ENCODE measurements at places on chromosomes 2 and 18. TPM values are rescaled to one million over a fixed set of nuclear protein-coding genes. Genes with fewer than 3 reads are reported as not detected.

SAG gene
- total RNA-seq = not detected

CNGA3 gene
- total RNA-seq = not detected

LIMS4 gene
- total RNA-seq = not detected

STRADB gene
- 36.2 TPM for total RNA-seq

GALR1 gene
- under 0.01 TPM for total RNA-seq

CIB4 gene
- total RNA-seq = not detected

IL37 gene
- 2.6 TPM for total RNA-seq

PTPRN gene
- total RNA-seq = 2.1 TPM

CXCR4 gene
- 62.7 TPM for total RNA-seq

DNA sequence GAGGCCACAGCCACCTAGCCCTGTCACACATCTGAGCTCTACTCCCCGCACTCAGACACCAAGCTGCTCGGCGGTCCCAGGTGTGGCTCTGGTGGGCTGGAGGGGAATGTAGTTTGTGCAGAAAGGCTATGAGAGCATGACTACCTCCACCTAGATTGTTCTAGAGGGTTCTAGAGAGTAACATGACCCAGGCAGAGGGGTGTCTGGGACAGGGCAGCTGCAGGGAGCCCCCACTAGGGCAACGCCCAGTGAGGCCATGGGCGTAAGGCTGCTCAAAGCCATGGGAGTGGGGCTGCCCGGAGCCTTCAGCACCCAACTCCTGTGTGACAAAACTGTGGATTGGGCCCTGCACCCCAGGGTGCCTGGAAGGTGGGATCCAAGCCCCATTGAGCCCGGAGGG, 511.4 kb upstream of the MYT1L start:
- DNase-seq = no peak

GRCh38 chr2:239942090-239942489, 83.1 kb downstream of the NDUFA10 start:
- DNase-seq = no peak

DNA sequence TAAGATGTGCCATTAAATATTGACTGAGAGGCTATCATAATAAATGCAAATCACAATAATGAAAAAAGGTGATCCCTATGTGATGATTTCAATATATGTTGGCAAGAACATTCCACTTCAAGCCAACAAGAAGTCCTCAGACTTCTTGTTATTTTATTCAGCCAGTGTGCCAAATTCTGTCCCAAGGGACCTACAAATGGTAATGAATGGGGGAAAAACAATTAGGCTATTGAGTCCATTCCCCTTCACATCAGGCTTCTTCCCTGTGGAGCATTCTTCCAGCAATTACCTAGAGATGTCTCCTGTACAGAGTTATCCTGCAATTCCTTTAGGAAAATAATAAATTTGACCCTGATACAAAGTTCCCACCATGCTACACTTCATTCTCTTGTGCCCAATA, 144.4 kb downstream of the PIEZO2 start:
- DNase-seq = no peak

GRCh38 chr2:143564419-143564818, 435.2 kb downstream of the ARHGAP15 start:
- no peak for DNase-seq

DNA sequence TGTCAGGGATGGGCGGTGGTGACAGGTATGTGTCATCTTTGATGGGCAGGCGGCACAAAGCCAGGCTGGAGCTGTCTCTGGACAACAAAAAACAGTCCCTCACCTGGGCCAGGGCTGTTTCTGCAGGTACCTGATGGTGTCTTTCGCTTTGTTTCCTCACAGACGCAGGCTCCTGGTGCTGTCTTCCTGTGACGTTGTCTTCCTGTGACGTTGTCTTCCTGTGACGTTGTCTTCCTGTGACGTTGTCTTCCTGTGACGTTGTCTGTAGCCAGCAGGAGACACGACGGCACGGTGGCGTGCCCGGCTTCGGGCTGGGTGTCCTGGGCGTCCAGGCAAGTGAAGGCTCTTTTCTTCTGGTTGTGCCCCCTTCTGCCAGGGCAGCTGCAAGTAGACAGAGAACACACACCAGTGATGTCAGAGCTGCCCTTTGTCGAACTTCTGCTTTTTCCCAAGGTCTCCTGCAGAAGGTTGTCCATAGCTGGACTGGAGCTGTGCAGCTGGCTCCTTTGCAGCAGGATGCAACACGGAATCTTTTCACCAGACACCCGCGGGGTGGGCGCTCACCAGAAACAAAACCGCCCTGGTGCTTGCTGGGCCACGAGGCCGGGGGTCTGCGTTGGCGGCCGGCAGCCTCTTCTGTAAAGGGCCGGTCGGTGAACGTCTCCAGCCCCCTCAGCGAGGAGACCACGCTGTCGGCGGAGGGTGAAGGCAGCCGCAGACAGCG, 21.1 kb downstream of the GPR35 start:
- no peak for DNase-seq

- no peak for DNase-seq
Measured at GRCh38 chr2:132656266-132656975, 13.6 kb downstream of the LYPD1 start.

DNA sequence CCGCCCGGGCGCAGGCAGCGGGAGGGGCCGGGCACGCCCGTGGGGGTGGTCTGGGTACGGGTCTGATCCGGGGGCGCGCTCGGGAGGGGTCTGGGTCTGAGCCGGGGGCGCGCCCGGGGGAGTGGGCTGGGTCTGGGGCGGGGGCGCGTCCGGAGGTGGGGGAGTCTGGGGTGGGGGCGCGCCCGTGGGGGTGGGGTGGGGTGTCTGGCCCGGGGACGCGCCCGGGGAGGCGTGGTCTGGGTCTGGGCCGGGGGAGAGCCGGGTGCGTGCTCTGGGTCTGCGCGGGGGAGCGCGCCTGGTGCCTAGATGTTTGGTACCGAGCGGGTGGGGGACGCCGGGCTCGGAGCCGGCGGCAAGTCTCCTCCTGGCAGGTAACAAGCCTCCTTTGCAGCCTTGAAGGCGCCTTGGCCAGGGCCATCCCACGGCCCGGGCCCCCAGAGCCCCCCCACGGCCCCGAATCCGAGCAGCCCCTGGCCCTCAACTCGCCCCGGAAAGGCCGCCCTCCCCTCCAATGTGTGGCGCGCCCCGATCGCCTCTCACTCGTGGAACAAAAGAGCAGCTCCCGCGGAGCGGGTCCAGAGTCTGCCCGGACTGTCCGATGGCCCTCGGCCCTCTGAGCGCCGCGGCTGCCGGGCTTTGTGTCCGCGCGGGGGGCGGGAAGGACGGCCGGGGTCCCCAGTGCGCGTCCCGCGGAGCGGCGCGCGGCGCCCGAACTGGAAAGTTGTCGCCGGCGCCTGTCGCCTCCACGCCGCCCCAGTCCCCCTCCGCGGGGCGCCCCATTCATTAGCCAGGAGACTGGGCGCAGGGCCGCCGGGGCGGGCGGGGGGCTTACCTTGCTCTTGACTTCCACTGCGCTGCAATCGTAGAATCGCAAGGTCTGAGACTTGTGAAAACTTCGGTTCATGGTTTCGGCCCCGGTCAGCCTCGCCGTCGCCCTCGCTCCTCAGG, 595 bp downstream of the PARD6G start:
- DNase-seq = no peak

DNA sequence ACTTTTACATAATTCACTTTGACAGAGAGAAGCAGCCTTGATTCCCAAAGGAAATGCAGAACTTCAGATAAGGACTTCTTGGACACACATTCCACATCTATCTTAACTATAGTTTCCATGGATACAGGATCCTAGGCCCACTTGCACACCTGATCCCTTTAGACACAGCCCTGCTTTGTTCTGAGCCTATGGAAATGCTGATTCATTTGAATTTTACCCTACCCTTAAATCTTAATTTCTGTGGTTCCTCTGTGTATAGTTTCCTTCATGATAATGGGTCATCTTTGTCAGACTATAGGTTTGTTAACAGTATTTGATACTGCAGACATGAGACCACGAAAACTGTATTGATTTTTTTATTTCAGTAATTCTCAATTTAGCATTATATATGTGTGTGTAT, 77.4 kb downstream of the ACTR3 start:
- DNase-seq = no peak

- no peak for DNase-seq
Measured at GRCh38 chr2:59693231-59693959, 860.1 kb downstream of the BCL11A start.

- DNase-seq = no peak
Measured at GRCh38 chr2:36556842-36557241, 41.1 kb downstream of the FEZ2 start.

- no peak for DNase-seq
Measured at GRCh38 chr2:222413295-222413911, 10.9 kb upstream of the SGPP2 start.

- DNase-seq = peak; percentile 30
Measured at GRCh38 chr18:8982416-8983183, 119.9 kb upstream of the NDUFV2 start.

- DNase-seq = no peak
Measured at GRCh38 chr2:111042772-111043771, 77.6 kb upstream of the BCL2L11 start.

GRCh38 chr2:98472132-98472650, 27.5 kb downstream of the INPP4A start:
- no peak for DNase-seq

DNA sequence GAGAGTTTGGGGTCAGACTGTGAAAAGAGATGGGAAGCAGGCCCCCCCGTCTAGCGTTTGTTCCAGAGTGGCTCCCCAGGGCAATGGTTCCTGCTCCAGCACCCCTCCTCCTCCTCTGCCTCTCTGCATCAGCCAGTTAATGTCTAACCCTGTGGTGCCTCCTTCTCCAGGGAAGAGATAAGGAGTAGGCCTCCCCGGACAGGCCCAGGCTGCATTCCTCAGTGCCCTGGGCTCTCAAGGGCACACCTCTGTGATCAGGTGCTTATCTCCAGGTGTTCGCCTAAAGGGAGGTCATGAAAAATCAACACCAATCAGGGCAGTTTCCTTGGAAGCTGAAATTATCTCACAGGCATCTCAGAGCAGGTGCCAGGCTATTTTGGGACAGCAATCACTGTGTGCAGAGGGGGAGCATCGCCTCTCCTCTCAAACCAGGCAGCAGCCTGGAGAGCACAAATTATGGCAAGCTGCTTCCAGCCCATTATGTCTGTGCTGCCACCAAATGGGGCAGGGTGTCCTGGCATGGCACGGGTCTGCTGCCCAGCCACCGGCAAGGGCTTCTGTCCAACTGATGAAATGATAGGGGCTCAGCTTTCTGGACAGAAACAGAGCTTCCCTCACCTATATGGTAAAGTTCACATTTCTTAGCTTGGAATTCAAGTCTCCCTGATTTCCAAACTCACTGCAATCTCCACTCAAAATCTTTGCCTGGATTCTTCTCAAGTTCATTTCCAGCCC, 255.8 kb upstream of the SLC14A2 start:
- peak; percentile 38 for DNase-seq

DNA sequence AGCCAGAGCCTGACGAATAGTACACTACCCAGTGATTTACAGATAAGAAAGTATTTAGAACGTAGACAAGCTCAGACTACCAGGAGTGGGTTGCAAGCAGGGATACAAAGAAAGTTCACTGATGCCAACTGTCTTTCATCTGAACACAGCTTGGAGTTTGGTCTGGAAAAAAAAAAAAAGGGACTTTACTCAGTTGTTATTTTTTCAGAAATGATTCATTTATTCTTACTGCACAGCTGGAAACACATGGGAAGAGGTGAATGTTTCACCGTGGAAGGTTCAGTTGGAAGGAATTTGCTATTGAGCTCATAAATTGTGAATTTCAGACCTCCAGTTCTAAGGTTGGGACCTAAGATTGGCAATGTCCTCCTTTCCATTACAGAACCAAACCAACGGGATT, 259.7 kb downstream of the ETAA1 start:
- DNase-seq = no peak

DNA sequence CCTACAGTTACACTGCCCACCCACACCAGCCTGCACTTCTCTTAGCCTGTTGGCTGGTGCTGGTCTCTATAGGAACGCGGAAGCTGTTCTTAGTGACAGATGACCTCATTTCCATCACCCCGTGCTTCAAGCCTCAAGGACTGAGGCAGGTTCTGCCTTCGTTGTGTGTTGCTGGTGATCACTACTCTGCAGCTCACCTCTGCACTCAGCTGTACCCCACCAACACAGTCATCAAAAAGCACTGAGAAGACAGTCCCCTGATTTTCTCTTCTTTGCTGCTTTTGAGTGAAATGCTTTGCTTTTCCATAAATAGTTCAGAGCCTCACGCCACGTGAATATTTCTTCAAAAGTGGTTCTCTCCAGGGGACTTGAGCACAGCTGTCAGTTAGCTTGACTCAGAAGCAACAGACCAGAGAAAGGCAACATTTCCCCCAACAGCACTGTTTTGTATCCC, 225.7 kb upstream of the CCDC150 start:
- DNase-seq = no peak

- DNase-seq = no peak
Measured at GRCh38 chr18:63090334-63090733, 229.2 kb downstream of the BCL2 start.

DNA sequence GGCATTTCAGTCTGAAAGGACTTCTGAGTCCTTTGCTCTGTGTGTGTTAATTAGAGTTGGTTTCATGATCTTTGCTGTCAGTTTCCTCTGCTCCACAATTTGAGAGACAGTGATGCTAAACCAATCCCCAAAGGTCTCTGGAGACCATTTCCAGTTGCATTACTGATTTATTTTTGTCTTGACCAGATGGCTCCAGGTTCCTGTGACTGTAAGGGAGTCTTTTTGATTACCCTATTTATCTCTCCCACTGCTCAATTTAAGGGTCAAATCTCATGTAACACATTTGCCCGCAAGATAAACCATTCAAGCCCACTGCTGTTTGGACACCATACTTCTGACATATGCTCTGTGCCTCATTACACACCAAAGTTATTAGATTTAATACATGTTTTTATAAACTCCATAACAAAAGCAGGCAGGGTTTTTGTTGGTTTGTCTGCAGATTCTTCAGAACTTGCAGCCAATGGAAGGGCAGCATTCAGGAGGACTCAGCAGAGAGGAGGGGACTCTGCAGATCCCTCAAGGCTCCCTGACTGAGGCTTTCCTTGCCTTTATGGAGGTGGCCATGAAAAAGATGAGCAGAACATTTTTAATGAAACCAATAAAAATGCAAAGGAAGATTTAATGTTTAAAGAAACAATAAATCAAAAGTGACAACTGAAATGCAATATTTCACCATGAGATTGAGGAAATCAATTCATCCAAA, 889.3 kb upstream of the CELF4 start:
- DNase-seq = no peak

- no peak for DNase-seq
Measured at GRCh38 chr18:45741056-45741455, 17.1 kb downstream of the SLC14A1 start.

- DNase-seq = no peak
Measured at GRCh38 chr18:45340884-45341283, 274.4 kb upstream of the SLC14A2 start.

DNA sequence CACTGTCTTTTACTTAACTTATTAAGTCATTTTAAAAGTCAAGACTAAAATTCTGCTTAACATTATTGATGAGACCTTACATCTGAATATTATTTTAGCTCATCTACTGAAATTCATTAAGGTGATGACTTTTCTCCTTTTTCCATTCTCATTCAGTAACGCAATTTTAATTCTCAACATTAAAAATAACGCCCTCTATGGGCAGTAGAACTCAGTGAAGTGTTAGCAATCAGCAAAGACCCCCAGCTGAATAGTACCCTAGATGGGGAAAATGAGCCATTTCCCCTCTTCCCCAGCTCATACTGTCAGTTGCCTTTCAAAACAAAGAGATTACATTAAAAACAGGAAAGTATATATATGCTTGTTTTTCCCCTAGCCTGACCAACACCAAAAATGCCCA, 203.3 kb downstream of the NR4A2 start:
- DNase-seq = no peak
